Neuronal stem cell (in vitro differentiated cells): ENCODE measurements at places on chromosomes 13 and 19.

DNA sequence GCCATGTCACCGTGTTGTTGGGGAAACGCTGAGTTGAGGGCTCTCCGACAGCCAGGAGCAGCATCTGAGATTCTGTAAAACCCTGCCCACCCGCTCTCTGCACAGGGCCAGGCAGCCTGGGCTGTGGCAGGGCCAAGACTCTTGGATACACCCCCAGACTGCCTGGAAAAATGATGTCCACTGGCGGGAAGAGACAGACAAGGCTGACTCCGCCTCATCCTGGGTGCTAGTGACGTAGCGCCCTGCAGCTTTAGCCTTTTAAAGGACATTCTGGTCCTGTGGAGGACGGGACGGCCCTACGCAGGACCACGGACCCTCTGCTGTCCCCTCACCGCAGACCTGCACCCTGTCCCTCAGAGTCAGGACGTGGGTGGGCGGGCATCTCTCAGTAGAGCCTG is 20.7 kb upstream of the LILRA2 start:
- H3K4me1 ChIP-seq: no peaks in the 10 kb centered on the region
- no peak for DNase-seq
- no peaks in the 10 kb centered on the region for H3K36me3 ChIP-seq
- H3K27me3 ChIP-seq: peaks cover 11% of the 10 kb centered on the region

GRCh38 chr19:11374433-11375142 is at the start of gene SWSAP1:
SWSAP1 (plus strand) TSS chr19:11374666; CDS start chr19:11374681, 15 bp downstream.
- peak; percentile 98 for DNase-seq
- H3K36me3 ChIP-seq: no peaks in the 10 kb centered on the region
- H3K27ac ChIP-seq: peak within 1 kb of the TSS; percentile 87
- H3K4me1 ChIP-seq: peaks cover 19% of the 10 kb centered on the region
- no peaks in the 10 kb centered on the region for H3K27me3 ChIP-seq

- no peaks in the 10 kb centered on the region for H3K27me3 ChIP-seq
- H3K36me3 ChIP-seq: no peaks in the 10 kb centered on the region
- H3K27ac ChIP-seq: no peak overlapping the region
- DNase-seq: no peak
These were observed 1222.2 kb upstream of the SPRY2 start for GRCh38 chr13:81563091-81563490.

- H3K27ac ChIP-seq: no peak overlapping the region
- no peaks in the 10 kb centered on the region for H3K4me1 ChIP-seq
- DNase-seq: no peak
- no peak overlapping the region for H3K4me3 ChIP-seq
- peaks cover 55% of the 10 kb centered on the region for H3K27me3 ChIP-seq
- no peaks in the 10 kb centered on the region for H3K36me3 ChIP-seq
These were observed 61.6 kb downstream of the GSX1 start for GRCh38 chr13:27853861-27854260.

GRCh38 chr13:112686987-112687386 is 2.9 kb upstream of the ATP11A start:
- H3K27ac ChIP-seq: no peak overlapping the region
- DNase-seq: no peak
- H3K4me3 ChIP-seq: no peak overlapping the region
- H3K36me3 ChIP-seq: no peaks in the 10 kb centered on the region
- H3K27me3 ChIP-seq: peaks cover 23% of the 10 kb centered on the region
- peaks cover 13% of the 10 kb centered on the region for H3K4me1 ChIP-seq

DNA sequence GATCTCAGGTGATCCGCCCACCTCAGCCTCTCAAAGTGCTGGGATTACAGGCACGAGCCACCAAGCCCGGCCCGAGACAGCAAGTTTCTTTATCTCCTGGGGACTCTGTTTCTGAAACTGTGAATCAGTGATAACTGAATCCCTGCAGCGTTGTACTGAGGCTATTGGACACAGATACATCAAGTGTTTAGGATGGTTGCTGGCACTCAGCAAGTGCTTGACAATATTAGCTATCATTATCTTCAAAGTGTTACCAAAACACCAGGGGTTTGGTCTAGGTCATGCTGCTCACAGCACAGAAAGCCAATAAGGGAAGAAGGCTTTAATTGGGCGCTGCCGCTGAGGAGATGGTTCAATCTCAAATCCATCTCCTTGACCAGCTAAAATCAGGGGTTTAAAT is 20.5 kb upstream of the PNMA8C start:
- H3K27ac ChIP-seq: no peak overlapping the region
- no peaks in the 10 kb centered on the region for H3K36me3 ChIP-seq
- H3K4me3 ChIP-seq: no peak overlapping the region
- no peak for DNase-seq

DNA sequence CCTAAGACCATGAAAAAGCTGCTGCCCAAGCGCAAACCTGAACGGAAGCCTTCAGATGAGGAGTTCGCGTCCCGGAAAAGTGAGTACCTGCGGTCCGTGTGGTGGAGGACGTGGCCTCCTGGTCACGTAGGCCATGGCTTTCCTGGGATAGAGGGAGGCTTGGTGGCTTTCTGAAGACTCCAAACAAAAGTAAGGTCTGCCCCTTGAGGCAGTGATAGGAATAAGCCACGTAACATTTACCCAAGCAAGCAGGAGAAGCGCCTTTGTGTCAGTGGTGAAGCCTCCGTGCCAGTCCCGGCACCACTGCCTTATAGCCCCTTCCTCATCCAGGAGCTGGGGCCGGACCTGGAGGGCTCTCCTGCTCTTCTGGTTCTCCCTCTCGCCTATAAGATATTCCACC is 34.3 kb upstream of the TEX29 start:
- no peaks in the 10 kb centered on the region for H3K4me1 ChIP-seq
- H3K27ac ChIP-seq: no peak overlapping the region
- no peak overlapping the region for H3K4me3 ChIP-seq
- H3K27me3 ChIP-seq: no peaks in the 10 kb centered on the region

- H3K4me1 ChIP-seq: no peaks in the 10 kb centered on the region
- peaks cover 10% of the 10 kb centered on the region for H3K36me3 ChIP-seq
- no peak overlapping the region for H3K4me3 ChIP-seq
- H3K27ac ChIP-seq: no peak overlapping the region
These were observed 7.3 kb upstream of the HOMER3 start for GRCh38 chr19:18948075-18948975.

DNA sequence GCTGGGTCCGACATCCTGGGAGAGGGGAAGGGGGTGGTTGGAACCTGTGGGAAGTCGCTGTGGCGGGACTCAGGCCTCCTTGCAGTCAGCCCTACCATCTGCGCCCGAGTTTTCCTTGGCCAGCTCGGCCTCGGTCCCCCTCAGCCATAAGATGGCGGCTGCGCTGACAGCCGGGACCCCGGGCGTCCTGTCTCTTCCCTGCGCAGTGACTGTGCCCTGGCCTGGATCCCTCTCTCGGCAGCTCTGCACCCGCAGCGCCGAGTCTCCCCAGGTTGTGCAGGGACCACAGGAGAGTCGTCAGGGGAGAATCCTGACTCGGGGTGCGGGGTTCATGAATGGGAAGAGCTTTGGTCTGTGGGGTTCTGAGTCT is 345 bp downstream of the ZNF257 start:
- H3K27me3 ChIP-seq: no peaks in the 10 kb centered on the region
- H3K27ac ChIP-seq: no peak overlapping the region
- DNase-seq: no peak
- H3K4me1 ChIP-seq: no peaks in the 10 kb centered on the region
- H3K36me3 ChIP-seq: no peaks in the 10 kb centered on the region
- no peak overlapping the region for H3K4me3 ChIP-seq

DNA sequence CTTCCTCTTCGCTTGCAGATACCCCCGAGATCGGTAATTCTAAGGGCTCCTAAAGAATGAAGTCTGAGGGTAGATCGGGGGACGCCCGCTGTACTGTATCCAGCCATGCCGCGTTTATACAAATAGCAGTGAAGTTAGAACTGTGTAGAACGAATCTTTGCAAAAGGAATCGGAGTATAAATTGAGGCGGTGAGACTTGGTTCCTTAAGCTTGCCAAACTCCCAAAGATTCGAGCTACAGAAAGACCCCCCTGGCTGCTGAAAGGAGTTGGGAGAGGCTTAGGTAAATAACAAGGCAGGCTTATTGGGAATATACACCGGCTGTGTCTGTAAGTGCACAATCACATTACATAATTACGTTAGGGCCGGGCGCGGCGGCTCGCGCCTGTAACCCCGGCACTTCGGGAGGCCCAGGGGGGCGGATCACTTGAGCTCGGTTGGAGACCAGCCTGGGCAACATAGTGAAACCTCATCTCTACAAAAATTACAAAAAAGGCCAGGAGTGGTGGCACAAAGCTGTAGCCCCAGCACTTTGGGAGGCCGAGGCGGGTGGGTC is 12.2 kb downstream of the TMEM160 start:
- H3K4me3 ChIP-seq: peak overlapping the region; percentile 44
- DNase-seq: no peak
- no peak overlapping the region for H3K27ac ChIP-seq
- no peaks in the 10 kb centered on the region for H3K36me3 ChIP-seq
- H3K4me1 ChIP-seq: peaks cover 4% of the 10 kb centered on the region

- no peaks in the 10 kb centered on the region for H3K4me1 ChIP-seq
- no peak for DNase-seq
- H3K27me3 ChIP-seq: no peaks in the 10 kb centered on the region
- no peak overlapping the region for H3K27ac ChIP-seq
These were observed 252.2 kb upstream of the SLITRK6 start for GRCh38 chr13:86051134-86052103.

GRCh38 chr19:32458500-32459123 is 53.0 kb downstream of the DPY19L3 start:
- no peak overlapping the region for H3K27ac ChIP-seq
- no peaks in the 10 kb centered on the region for H3K27me3 ChIP-seq
- DNase-seq: no peak
- no peaks in the 10 kb centered on the region for H3K4me1 ChIP-seq

DNA sequence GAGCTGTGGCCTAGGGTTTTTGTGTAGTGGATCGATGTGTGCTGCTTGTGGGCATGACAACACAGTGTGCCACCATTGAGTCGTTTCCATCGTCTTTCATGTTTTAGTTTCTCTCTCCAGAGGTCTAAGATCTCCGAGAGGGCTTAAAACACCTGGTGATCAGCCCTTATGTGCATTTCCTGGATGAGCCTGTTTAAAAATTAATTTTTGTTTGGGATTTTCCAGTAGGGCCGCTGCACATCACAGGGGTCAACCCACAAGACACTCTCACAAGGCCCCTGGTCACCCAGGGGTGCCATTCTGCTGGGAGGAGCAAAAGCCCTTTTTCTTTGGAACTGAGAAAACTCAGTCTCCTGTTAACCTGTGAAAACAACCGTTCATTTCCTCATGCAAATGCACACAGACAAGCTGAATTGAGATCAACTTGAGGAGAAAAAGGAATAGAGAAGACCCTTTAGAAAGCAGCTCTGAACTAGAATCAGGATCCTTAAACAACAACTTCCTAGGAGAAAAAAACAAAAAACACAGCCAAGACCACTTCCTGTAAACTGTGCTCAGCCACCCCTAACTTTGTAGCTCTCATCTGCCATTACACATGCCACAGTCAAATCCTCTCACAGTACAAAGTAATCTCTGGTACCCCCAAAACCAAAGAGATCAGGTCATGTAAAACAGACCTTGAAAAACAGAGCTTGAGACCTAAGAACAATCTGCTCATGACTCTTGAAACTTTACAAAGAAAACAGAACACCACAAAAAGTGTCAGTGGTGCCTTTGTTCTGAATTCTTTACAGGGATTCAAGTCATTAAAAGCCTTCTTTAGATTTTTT is 8.3 kb upstream of the MTRF1 start:
- H3K4me3 ChIP-seq: no peak overlapping the region
- no peaks in the 10 kb centered on the region for H3K36me3 ChIP-seq
- H3K27ac ChIP-seq: no peak overlapping the region
- H3K27me3 ChIP-seq: no peaks in the 10 kb centered on the region
- DNase-seq: no peak

DNA sequence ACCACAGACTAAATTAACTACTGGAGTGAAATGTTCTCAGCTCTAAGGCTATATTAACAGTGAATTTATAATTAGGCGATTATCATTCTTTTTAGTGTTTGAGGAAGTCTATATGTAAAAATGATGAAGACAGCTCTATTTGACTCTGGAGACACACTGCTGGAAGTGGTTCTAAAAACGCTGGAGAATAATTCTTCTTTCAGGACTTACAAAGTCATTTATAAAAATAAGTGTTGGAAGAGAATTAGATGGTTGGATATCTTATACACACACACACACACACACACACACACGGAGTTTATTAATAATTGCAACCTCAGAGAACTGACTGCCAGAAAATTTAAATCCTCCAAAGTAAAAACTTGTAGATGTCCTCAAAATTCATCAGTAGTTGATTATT is 1171.3 kb downstream of the EFNB2 start:
- H3K36me3 ChIP-seq: no peaks in the 10 kb centered on the region
- H3K27ac ChIP-seq: no peak overlapping the region
- H3K4me3 ChIP-seq: no peak overlapping the region
- no peak for DNase-seq

DNA sequence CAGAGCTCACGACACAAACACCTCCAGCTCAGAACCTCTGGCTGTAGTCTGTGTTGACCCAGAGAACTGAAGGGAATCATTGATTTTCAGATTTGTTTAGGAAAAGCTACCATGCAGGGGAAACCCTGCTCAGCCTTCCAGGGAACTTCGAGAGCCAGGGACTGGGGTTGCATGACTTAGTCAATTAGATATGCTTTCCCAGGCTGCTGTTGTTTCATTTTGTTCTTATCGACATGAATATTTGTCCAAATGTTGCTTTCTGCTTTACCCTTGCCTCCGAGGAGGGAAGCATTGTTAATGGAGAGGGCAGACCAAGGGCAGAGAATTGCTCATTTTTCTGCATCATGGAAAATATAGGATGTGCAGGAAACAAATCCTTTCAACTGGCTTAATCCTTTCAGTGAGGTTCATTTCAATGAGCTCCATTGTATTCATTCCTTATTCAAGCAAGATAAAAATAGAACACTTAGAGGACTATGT is 82.5 kb downstream of the KLF5 start:
- H3K27ac ChIP-seq: peak overlapping the region; percentile 64
- no peaks in the 10 kb centered on the region for H3K36me3 ChIP-seq
- no peaks in the 10 kb centered on the region for H3K27me3 ChIP-seq
- peaks cover 9% of the 10 kb centered on the region for H3K4me1 ChIP-seq

- no peaks in the 10 kb centered on the region for H3K4me1 ChIP-seq
- no peak overlapping the region for H3K27ac ChIP-seq
- H3K36me3 ChIP-seq: peaks cover 32% of the 10 kb centered on the region
- no peaks in the 10 kb centered on the region for H3K27me3 ChIP-seq
- no peak overlapping the region for H3K4me3 ChIP-seq
- no peak for DNase-seq
These were observed 13.6 kb upstream of the ZNF610 start for GRCh38 chr19:52322429-52322828.

GRCh38 chr13:40447857-40448256 is 218.6 kb downstream of the FOXO1 start:
- H3K4me1 ChIP-seq: peaks cover 5% of the 10 kb centered on the region
- no peak overlapping the region for H3K4me3 ChIP-seq
- no peaks in the 10 kb centered on the region for H3K27me3 ChIP-seq
- H3K36me3 ChIP-seq: no peaks in the 10 kb centered on the region
- no peak for DNase-seq
- no peak overlapping the region for H3K27ac ChIP-seq

DNA sequence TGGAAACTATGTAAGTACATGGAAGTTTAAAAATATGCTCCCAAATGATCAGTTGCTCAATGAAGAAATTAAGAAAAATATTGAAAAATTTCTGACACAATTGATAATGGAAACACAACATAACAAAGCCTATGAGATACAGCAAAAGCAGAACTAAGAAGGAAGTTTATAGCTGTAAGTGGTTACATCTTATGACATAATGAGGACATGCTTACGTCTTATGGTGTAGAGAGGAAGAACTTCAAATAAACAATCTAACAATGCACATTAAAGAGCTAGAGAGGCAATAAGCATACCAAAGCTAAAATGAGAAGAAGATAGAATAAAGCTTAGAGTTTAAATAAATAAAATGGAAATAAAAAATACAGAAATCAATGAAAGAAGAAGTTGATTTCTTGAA is 50.0 kb upstream of the CEACAM21 start:
- peaks cover 2% of the 10 kb centered on the region for H3K4me1 ChIP-seq
- no peak for DNase-seq
- H3K36me3 ChIP-seq: no peaks in the 10 kb centered on the region
